Dermis blood vessel endothelial cell (primary cell): ENCODE measurements at places on chromosomes 2 and 18. TPM values are rescaled to one million over a fixed set of nuclear protein-coding genes. Genes with fewer than 3 reads are reported as not detected.

GRCh38 chr2:4357121-4357520, 653.7 kb downstream of the DCDC2C start:
- DNase-seq, result no peak

DNA sequence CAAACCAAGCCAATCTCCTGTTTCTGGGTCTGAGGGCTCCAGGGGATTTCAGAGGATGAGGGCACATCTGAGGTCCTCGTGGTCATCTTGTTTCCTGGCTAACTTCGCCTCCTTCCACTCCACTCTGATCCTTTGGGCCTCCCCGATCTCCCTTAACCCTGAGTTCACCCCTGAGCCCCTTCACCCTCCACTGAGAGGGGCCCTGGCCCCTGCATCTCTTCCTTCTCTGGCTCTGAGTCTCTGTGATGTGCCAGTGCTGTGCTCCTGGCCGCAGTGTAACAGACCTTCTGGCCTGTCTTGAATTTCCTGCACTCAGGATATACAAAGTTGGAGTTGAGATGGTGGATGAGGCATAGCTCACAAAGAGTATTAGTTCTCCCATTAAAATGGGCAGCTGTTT, 84.7 kb upstream of the BOD1L2 start:
- DNase-seq, result no peak

DNA sequence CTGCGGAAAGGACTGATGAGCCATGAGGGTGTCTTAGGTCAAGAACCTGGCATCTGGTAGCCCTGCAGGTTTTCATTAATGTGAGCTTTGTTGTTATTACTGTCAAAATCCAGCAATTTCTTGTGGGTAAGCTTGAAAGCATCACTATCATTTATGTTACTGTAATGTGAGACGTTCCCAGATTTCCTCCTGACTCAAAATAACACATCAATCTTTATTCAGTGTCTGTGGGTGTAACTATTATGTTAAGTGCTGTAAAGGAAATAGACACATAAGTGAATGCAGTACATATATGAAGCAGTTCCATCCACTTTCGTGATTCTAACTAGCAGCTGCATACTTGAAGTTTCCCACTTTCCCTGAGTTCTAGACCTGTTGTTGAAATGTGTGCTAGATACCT, 89.8 kb downstream of the FHOD3 start:
- DNase-seq, result no peak

DNA sequence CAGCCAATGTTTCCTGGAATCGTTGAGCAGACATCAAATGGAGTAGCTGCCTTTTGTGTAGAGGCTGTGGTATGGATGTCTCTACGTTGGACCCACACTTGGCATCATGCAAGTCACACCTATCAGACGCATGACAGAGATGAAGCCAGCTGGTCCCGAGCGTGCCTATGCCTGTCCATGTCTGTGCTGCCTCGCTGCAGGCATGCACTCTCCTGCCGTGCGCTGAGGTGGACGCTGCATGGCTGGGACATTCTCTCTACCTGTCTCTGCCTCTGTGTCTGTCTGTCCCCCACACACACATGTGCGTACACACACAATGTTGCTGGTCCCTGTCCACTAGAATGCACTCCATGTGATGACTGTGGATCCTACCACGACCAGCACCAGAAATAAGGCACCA, 514.2 kb upstream of the MYT1L start:
- no peak for DNase-seq

DNA sequence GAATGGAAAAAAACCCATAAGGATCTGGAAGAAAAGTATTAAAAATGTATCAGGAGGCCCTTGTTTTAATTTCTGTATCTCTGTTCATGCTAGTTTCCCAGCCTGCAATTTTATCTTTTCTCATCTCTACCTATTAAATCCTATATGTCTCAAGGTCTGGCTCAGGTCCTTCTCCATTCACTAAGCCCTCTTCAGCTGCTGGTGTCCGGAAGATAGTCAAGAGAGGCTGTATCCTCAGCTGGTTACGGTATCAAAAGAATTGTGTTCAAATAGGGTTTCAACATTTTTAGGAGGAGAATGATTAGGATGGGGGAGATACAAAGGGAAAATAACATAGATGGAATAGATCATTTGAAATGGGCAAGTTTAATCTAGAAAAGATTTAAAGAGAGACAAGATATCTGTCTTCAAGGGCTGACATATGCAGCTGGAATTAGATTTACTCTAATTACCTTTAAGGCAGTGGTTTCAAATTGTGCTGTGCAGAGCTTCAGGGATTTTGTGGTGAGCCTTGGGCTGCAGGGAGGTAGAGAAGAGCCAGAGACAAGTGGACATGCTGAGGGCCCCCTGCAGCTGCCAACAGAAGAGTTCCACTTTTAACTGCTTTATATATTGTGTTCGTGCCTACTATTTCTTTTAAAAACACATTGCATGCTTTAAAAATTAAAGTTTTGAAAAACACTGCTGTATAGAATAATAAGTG, 24.1 kb downstream of the GREB1L start:
- DNase-seq, result no peak

DNA sequence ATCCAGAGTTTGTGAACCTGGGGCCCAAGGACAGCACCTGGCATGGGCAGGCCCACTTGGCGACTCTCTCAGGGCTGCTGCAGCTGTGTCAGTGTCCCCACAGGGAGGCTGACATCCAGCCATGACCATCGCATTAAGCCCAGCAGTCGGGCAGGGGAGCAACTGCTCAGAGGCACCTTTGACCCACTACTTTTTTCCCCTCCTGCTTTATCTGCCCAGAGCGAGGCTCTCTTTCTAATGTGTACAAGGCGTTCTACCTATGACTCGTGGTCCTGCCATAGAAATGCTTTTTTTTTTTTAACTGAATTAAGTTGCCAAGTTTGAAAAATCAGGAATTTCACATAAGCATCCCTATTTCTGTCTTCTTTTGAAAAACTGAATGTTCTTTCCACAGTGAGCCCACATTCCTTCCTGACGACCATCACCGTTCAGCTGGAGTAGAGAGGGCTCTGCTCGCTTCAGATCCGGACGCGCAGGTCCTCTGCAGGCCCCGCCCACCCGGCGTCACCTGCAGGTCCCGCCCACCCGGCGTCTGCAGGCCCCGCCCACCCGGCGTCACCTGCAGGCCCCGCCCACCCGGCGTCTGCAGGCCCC, 403 bp upstream of the CLUL1 start:
- peak; percentile 21 for DNase-seq

- no peak for DNase-seq
Observed at GRCh38 chr2:226115102-226115831, 684.4 kb downstream of the IRS1 start.

- DNase-seq, result no peak
Observed at GRCh38 chr2:180258041-180258537, 251.0 kb upstream of the CWC22 start.

- DNase-seq, result no peak
Observed at GRCh38 chr2:203401-203800, 60.4 kb downstream of the SH3YL1 start.

- DNase-seq, result no peak
Observed at GRCh38 chr18:65206551-65207260, 544.1 kb upstream of the CDH7 start.

DNA sequence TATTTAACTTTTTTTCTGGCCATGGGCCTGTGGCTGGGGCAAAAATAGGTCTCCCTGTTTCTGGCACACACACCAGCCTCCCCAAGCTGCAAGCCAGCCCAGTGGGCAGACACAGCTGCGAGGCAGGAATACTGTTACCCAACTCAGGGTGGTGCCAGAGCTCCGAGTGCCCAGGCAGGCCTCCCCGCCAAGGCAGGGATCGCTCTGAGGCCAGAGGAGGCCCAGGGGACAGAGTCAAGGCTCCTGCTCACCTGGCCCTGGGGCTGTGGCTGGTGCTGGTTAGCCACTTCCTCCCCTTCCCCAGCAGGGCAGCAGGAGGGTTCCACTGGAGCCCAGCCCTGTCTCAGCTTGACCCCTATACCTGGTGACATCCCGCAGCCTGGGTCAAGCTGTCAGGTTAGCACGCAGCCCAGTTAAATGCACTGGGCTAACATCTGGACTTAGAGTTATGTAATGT, 67.1 kb upstream of the EPAS1 start:
- peak; percentile 35 for DNase-seq

- DNase-seq, result no peak
Observed at GRCh38 chr18:8362863-8363262, 246.4 kb upstream of the RAB12 start.

DNA sequence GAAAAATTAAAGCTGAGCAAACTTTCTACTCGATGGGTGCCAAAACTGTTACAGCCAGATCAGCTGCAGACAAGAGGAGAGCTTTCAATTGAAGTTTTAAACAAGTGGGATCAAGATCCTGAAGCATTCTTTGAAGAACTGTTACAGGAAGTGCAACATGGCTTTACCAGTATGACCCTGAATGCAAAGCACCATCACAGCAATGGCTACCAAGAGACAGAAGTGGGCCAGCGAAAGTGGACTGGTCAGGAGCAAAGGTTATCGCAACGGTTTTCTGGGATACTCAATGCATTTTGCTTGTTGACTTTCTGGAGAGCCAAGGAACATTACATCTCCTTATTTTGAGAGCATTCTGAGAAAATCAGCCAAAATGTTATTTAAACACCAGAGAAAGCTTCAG, 9.1 kb upstream of the SERPINB5 start:
- DNase-seq, result no peak

- DNase-seq, result no peak
Observed at GRCh38 chr2:59594671-59595222, 958.7 kb downstream of the BCL11A start.

DNA sequence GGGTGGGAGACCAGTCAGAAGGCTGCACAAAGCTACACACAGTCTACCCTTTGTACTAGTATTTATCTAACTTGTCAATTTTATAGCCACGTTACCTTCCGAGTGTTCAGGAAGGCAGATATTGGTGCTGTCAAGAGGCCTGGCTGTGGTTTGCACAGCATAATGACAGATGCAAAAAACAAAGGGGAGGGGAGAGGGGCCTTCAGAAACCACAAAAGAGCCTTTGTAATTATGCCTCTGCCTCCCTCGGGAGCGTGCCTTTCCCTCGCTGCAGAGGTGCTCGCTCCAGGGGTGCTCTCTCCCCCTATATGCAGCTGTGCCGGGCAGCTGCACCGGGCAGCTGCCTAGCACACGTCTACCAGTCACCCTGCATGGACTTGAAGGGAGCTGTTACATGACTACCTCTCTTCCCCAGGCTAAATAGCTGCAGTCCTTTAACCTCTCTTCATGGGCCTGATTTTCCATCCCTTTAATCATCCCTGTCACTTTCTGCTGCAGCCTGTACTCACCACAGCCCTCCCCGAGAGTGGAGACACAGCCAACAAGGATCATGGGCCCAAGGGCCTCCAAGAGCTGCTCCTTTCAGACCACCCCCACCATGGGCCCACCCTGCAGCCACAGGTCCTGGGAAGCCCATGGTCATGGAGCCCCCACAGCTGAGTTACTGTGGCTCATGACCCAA, 168.4 kb upstream of the PKDCC start:
- no peak for DNase-seq

GRCh38 chr2:102474785-102475184, 1.8 kb downstream of the SLC9A4 start:
- no peak for DNase-seq

- DNase-seq, result no peak
Observed at GRCh38 chr2:113226462-113226861, 52.3 kb downstream of the PAX8 start.

DNA sequence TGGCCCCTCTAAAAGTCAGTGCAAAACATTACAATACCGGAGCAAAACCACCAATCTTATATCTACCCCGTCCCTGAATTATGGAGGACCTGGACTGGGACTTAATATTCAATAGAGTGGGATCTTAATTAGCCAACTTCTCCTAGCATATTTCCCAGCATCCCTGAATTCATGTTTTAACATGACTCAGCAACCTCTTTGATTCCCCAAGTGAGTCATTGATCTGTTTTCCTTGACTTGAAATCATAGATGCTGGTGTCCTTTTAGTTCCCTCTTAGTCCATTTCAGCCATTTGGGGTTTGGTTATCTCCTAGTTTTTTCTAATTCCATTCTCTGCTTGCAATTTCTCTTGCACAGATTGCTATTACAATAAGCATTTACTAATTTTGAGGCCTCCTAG, 677.7 kb upstream of the CELF4 start:
- DNase-seq, result no peak

Gene KATNAL2
- total RNA-seq, result 0.51 and 2.9 TPM in 2 replicates

Gene DOK6
- total RNA-seq, result under 0.01 and 1.0 TPM in 2 replicates

Gene CDK15
- total RNA-seq, result not detected in 2 replicates

Gene ANKRD30B
- total RNA-seq, result under 0.01 TPM in 1 of 2 replicates, not detected in the other

Gene PCARE
- total RNA-seq, result under 0.01 TPM in 1 of 2 replicates, not detected in the other

Gene CDH19
- total RNA-seq, result not detected in 2 replicates

Gene KCNS3
- 1.3 and 1.5 TPM in 2 replicates for total RNA-seq

Gene PPP1R1C
- 0.28 and 0.51 TPM in 2 replicates for total RNA-seq
